Left ventricle myocardium superior (tissue), 1 donor: ENCODE measurements at places on chromosomes 6 and 20. TPM values are rescaled to one million over a fixed set of nuclear protein-coding genes. Genes with fewer than 3 reads are reported as not detected.

GRCh38 chr6:15365273-15365687 lies 119.4 kb downstream of the JARID2 start:
- peak; percentile 85 for DNase-seq

DNA sequence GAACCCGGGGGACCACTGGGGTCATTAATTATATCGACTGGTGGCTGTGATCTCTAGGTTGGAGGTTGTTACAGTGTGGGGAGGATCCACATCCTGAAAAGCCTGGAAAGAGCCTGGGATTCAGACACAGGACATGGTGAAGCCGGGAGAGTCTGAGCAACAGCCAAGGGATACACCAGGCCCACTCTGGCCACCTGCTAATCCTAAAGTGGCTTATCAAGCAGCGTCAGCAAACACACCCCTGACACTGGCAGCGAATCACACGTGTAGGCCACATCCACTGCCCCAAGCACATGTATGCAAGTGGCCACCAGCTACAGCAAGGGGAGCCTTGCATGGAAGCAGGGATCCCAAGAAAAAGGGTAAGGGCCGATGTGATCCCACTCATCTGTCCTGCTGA lies 41.0 kb downstream of the GFOD1 start:
- no peak for DNase-seq

- DNase-seq, result no peak
Measured at GRCh38 chr6:77463308-77463860, at the start of gene HTR1B. Gene HTR1B, minus strand, starts transcription at chr6:77463491. Its CDS starts 88 bp downstream, at chr6:77463403.

GRCh38 chr6:121794630-121795029 lies 359.2 kb downstream of the GJA1 start:
- no peak for DNase-seq

GRCh38 chr6:82246370-82246769 lies 1.2 kb downstream of the IBTK start:
- no peak for DNase-seq

GRCh38 chr6:84635081-84635761 lies 129.2 kb downstream of the TBX18 start:
- no peak for DNase-seq

DNA sequence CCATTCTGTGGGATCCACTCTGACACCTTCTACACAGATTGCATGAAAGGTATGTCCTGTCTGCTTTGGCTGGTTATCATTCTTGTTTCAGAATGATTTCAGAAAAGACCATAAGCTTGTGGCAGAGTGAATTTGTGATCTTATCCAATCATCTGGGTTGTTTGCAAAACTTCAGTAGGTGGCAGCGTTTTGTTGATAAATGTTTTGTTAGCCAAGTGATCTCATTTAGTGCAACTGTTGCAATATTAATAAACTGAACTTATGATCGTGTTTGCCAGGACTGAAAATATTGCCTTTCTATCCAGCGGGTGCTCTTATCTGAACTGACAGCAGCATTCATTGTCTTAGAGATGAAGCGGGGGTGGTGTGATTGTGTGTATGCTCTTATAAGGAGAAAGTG lies 613.2 kb upstream of the NOX3 start:
- DNase-seq, result no peak

DNA sequence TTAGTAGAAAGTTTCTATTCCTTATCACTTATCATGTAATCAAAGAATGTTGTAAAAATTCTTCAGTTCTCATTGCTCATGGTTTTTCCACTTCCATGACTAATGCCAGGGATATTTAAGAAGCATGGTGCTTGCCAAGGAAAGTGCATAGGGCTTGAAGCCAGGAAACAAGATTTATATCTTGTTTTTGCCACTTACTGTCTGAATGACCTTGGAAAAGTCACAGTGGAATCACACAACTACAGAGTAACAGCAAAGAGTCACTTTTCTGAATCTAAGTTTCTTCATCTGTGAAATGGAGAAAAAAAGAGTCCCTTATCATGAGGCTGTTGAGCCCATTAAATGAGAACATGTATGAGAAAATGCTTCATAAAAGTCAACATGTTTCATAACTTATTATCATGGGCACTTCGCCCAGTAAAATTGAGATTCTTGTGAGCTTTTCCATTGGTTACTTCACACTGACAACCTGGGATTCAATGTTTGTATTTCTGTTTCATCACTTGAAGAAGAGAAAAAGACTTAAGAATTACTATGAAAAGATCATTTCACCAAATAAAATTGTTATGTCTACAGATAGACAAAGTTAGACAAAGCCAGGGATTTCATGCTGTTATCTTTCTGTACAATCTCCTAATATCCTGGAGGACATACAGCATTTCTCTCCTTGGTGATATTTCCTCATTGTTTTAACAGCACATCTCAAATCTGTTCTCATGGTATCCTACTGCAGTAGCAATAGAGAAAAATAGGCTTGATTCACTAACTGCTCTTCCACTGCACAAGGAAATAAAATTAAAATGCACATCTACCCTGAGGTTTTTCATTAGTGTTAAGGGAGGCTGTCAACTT lies 7.6 kb upstream of the BMP5 start:
- DNase-seq, result no peak

MUC22 gene
- 0.22 TPM for total RNA-seq

NRSN1 gene
- not detected for total RNA-seq

PGC gene
- total RNA-seq, result not detected
